ENCODE measurements at places on chromosomes 4 and X.

DNA sequence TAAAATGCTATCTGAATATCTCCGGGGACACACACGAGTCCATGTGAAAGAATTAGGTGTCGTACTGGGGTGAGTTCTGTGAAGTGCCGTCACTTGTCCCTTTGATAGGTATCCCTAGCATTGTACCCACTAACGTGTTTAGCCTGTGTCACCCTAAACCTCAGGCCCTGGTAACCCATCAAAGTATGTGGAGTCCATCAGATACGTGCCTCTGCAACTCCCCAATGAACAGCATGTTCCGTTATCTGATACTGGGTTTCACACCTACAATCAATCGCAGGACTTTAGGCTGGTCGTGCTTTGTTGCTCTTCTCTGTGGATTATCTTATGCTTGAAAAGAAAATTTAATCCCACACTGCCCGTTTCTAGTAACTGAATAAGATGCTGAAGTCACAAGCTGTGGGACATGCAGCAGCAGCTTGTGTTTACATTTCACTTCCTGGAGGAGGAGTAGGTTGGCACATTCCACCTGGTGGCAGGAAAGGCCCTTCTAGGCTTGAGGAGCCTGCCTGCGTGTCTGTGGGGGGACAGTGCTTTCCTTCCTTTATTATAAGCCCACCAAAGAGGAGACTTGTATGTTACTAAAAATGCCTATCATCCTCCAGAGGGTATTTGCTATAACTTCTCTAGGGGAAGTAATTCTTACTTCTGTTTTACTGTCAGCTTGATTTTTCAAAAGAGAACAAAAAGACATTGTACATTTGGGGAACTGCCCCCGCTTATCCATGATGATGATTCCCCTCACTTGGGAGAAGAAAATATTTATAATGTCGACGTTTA, 127.2 kb downstream of the FNIP2 start:
- DNase-seq = peak; percentile 70

GRCh38 chrX:138006180-138006579, 440.3 kb downstream of the ZIC3 start:
- DNase-seq = no peak

GRCh38 chrX:71225676-71226075, 2.7 kb downstream of the GJB1 start:
- no peak for DNase-seq

GRCh38 chr4:28427306-28428085, 1566.9 kb downstream of the STIM2 start:
- DNase-seq = no peak

DNA sequence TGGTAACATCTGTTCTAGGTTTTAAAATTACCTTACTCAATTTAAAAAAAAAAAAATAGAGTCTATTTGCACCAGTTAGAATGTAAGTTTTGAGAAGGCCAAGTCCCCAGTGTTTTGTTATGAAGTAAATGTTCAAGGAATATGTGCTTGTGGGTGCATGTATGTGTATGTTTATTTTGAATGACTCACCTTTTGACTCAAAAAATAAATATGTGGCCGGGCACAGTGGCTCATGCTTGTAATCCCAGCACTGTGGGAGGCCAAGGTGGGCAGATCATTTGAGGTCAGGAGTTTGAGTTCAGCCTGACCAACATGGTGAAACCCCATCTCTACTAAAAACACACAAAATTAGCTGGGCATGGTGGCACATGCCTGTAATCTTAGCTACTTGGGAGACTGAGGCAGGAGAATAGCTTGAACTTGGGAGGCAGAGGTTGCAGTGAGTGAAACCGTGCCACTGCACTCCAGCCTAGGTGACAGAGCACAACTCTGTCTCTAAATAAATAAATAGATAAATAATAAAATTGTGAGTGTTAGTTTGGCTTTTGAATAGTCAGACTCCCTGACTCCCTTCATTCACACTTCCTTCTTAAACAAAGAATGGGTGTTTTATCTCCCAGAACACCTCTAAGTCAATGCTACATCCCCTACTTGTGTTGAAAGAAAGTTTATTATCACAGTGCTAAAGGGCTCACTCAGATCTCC, 511.3 kb upstream of the PCDH7 start:
- DNase-seq = no peak

DNA sequence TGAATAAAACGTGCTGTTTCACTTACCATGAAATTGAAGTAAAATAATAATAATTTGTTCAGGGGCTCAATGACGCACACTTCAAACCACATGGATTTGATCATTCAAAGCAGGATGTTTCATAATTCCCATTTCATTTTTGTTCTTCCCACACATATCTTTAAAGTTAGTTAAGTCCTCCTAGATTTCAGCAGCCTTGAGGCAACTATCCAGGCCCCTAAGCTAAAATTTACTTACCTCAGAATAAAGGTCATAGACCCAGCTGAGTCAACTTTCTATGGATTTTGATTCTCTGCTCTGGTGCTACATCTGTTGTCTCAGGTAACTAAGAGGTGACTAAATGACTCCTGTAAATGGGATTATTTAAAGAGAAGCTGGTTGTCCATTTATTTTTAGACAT, 25.0 kb downstream of the GPR174 start:
- DNase-seq = no peak

GRCh38 chr4:36551697-36552214, 270.3 kb downstream of the DTHD1 start:
- DNase-seq = no peak

DNA sequence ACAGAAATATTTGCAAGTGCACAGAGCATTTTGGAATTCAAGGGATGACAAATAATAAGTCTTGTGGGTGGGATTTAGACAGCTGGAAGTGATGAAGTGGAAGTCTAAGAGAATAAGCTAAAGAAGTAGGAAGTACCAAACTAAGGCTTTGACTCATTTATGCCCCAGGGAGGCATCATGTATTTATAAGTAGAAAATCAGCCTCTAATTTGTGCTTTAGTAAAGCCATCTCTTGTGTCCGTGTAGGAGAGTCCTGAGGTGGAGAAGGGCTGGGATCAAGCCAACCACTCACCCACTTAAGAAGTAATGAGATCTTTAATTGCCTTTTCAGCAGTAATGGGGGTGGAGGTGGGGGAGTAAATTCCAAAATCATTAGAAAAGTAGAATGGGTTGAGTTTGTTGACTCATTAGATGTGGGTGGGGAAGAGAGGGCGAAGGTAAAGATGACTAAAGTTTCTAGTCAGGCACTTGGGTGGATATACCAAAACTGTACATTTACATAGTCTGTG, 356.7 kb downstream of the STIM2 start:
- no peak for DNase-seq

DNA sequence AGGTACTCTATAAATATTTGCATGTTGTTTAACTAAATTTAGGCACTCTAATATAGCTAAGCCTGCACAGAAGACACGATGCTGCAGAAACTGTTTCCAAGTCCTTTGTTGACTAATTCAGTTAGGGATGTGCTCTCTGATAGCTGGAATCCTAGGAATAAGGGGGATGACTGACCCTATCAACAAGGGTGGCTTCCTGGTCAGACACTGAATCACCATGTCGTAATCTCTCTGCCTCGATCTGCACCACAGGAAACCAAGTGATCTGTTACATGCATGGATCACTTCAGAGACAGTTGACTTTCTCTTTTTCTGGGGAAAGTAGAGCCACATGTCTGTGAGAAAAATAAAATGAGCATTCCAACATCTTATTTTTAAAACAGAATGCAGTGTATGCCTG, 169.1 kb downstream of the GUCY2F start:
- no peak for DNase-seq

DNA sequence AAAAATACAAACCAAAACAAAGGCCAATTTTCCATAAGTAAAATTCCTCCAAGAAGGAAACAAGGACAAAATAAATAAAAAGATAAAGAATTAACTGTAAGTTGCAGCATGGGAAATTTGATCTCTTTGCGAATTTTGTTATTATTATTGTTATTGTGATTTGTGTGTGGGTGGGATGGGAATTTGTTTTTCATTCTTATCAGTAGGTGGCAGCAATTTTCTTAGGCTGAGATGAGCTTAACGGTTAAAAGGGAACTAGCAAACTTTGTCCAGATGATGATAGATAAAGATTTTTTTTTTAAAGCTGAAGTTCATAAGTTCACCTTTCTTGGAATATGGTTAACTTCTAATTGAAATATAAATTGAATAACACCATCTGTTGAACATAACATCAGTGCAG, 83.2 kb upstream of the IL1RAPL2 start:
- peak; percentile 1 for DNase-seq

- no peak for DNase-seq
These were observed 85.3 kb upstream of the RBPJ start for GRCh38 chr4:26235500-26235899.

- no peak for DNase-seq
These were observed 135.2 kb downstream of the PDE5A start for GRCh38 chr4:119493419-119493818.

DNA sequence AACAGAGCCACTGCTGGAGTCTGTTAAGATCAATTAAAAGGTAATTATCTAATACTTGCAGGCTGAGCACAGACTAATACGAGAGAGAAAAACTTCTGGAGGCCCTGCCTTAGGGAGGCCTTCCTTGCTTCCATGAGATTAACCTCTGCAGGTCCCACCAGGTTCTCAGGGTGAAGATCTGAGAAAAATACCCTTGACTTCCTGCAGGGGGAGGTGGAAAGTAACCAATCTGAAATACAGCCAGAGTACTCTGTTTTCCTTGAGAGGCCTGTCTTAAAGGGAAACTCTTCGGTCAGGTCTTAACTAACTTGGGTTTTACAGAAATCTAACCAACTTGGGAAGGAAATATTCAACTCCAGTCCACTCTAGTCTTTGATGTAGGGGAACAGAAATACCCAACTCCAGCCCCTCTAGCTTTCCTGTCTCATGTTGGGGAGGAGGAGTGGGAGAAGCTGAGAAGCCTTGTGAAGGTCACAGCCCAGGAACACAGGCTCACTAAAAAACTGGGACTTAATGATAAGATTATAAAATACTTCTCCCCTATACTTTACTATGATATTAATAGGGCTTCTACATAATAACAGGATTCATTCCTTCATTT, 77.1 kb downstream of the TBCK start:
- peak; percentile 13 for DNase-seq

GRCh38 chrX:120504569-120504968, 35.5 kb upstream of the LAMP2 start:
- no peak for DNase-seq

DNA sequence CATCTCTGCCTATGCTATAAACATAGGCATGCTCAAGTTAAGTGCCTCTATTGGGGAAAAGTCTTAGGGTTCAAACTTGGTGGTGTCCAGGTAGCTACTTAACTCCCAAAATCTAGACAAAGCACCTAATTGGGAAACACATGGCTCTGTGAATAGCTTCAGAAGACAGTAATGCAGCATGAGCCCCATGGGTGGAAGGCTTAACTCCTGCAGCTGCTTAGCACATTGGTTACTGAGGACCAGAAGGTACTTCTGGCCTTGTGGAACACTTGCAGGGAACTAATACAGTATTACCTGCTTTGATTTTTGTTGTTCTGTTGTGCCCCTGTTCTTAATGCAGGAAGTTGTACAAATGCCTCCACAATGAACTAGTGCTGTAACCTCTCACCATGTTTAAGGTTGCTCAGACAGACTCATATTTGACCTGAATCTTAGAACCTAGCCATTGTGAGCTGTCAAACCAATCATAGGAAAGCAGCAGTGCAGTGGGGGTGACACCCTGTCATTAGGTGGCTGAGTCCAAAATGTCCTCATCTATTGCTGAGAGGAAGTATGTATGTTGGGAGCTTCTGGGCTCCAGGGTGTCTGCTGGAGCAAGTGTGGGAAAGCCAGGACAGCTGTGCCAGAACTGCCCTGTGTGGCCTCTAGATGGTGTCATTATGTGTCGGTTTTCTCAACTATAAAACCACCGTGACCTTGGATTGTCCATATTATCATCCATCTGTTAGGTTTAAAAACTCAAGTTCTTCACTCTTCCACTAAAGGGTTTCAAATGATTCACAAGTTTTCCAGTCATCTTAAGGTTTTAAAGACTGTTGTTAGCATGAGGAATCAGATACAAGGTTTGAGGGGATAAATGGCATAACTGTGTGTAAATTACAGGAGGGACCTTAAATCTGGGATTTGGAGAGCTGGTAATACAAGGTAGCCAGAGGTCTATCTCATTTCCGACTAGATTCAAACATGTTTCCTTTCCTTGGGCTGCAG, 69.9 kb upstream of the WDR1 start:
- peak; percentile 39 for DNase-seq

DNA sequence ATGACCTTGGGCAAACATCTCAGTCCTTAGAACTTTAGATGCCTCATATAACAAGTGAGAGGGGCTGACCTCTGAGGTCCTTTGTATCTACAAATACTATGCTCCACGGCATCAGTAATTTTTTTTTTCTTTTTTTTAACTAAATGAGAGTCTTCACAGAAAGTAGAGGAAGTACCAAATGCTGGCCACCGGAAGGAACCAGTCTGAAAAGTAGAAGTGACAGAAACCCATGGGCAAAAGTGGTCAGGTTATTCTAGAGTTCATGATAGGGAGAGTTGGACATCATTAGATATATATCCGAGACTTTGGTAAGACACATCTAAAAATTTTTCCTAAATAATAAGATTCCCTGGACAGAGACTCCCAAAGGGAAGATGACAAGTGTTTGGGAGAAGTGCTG, 53.7 kb downstream of the COQ2 start:
- DNase-seq = no peak

DNA sequence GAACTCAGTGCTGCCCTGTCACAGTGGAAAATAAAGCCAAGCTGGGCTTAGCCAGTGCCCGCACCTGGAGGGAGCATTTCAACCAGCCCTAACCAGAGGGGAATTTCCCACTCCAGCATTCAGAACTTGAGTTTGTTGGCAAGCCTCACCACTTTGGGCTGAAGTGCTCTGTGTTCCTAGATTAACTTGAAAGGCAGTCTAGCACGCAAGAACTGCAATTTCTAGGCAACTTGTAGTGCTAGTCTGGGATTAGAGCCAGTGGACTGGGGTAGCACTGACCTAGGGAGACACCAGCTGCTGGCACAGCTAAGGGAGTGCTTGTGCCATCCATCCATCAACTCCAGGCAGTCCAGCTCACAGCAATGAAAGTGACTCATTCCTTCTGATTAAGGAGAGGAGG, 1060.6 kb upstream of the GRID2 start:
- no peak for DNase-seq

GRCh38 chrX:2799369-2799768, 29.4 kb upstream of the GYG2 start:
- no peak for DNase-seq

DNA sequence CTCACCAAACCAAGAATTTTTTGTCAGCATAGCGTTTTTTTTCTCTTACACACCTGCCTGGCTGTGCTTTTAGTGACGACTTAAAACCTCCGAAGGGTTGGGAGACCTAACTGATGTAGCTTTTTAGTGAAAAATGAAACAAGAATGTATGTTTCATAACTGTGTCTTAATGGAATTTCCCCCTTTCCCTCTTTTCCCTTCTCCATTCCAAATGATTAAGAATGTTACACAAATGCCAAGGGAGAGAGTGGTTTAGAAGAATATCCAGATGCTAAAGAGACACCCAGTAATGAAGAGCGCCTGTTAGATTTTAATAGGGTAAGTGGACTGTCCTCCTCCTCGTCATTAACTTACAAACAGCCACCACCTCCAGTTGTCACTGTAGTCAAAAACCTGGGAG, 33.2 kb upstream of the TBC1D14 start:
- no peak for DNase-seq

DNA sequence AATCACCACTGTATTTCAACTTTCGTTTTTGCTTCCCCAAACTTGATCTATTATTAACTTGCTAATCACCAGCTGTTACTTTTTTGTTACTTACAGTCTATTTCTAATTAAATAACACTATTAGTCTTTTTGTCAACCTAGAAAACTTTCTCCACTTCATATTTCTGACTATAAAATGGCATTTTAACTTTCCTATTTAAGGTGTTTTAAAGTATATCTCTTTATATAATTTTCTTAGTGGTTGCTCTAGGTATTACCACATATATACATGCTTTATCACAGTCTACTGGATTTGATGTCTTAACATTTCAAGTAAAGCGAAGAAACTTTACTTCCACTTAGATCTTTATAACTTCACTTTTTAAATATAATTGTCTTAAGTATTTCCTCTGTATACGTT, 421.2 kb downstream of the DCAF12L2 start:
- no peak for DNase-seq
